ENCODE measurements at places on chromosomes 7 and 10.

DNA sequence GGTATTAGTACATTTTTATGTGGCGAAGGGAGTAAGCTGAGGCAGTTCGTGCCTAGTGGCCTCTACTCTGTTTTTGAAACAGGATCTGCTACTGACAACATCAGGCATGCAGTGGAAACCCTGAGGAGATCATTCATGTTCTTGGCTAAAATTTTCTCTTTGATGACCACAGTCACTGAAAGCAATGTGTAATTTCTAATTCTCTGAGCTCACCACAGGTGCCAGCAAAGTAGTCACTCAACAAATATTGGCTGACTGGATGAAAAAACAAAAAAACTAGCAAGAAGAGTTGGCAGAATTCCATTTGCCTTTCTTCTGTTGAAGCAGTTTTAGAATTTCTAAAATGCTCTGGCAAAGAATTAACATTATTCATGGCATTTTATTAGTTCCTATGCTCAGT is 176.5 kb upstream of the KCTD7 start:
- no peak for DNase-seq

DNA sequence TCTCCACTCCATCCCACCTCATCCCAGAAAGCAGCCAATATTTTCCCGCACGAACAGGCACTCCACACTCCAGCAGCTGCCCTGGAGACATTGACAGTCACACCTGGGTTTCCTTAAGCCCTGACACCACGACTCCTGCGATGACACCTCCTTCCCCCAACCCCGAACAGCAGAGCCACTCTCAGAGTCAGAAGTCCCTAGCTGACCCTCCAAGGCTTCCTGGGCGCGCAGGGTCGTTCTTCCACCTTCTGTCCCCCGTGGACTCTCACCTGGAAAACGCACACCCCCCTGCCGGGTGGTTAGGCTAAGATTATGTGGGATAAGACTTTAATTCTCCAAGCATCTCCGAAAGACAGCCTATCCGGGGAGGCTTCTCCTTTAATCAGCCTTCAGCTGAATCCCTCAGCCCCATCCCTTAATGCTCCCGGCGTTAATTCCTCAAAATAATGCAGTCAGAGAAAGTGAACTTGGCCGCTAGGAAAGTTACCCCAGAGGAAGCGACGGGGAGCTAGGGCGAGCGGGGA is 1.1 kb downstream of the DENND11 start:
- no peak for DNase-seq

GRCh38 chr10:30417301-30417700 is 16.7 kb upstream of the MAP3K8 start:
- no peak for DNase-seq

DNA sequence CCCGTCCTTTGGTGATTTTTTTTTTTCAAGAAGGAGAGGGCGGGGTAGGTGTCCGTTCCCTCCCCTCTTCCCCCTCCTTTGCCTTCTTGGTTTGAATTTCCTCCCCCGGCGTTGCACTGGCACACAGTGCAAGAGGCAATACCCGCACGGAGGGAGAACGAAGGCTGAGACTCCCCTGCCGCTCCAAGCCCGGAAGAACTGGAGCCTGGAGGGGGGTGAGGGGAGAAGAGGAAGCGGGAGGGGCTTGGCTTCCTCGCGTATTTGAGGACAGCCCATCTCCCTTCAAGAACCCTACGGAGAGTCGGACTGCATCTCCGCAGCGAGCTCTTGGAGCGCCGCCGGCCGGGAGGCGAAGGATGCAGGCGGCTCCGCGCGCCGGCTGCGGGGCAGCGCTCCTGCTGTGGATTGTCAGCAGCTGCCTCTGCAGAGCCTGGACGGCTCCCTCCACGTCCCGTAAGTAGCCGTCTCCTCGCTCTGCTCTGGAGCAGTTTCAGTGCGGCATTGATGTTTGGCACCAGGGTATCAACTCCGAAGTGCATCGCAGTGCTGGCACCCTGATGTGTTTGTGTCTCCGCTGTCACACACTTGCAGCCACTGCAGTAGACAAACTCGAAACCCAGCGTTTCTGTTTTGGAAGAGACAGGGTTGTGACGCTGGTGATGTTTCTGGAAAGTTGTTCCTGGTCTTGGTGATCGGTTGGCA is at the start of gene CNTNAP2:
Gene CNTNAP2 (plus strand): TSS at position 281 of the 702 bp plus-strand sequence. CDS start 76 bp downstream, at position 357.
- no peak for DNase-seq

GRCh38 chr10:17025444-17026295 is 103.9 kb downstream of the CUBN start:
- DNase-seq = peak; percentile 52

DNA sequence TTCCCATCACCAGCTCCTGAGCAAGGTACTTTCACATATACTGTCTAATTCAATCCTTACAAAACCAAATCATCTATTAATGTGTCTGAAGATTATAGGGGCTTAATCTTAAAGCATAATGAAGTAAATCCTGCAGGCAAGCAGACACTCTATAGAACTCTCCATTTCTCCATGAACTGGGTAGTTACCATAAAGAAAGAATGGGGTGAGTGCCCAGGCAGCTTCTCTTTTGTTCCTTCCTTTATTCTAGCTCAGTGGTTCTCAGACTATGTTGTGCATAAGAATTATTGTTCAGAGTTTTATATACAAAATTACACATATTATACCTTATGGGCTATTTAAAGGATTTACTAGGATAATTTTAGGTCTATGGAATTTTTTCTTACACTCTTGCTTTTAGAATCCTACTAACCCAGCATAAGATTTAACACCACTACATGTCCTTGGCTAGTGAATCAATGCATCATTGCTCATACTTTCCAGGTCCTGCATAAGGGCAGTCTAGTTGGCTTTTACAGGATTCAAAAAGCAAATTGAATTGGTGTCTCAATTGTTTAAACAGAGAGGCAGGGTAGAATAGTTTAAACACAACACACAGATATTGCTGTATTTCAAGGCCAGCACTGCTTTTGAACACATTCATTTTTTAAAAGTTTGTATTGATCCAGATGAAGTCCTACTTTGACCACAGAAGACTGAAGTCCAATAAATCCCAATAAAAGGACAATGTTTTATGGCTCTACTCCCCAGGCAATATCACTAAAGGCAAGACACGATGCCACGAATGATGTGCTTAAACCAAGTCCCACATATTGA is 12.9 kb downstream of the SGCE start:
- no peak for DNase-seq

GRCh38 chr7:130234078-130234477 is 26.4 kb downstream of the SSMEM1 start:
- DNase-seq = no peak

DNA sequence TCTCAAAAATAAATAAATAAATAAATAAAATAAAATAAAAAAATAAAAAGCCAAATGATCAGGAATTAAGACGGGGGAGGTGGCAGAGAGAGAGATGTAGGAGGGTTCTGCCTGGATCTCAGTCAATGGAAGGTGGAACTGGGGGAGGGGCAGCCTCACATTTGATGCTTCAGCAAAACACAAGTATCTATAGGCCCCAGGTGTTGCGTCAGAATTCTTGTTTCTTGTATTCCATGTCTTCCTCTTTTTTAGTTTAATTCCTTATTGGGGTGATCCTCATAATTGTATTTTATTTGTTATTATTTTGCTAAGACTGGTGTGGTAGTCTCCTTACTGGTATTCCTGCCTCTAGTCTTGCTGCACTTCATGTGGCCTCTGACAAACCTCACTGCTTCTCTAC is 41.4 kb upstream of the SMARCD3 start:
- DNase-seq = no peak

DNA sequence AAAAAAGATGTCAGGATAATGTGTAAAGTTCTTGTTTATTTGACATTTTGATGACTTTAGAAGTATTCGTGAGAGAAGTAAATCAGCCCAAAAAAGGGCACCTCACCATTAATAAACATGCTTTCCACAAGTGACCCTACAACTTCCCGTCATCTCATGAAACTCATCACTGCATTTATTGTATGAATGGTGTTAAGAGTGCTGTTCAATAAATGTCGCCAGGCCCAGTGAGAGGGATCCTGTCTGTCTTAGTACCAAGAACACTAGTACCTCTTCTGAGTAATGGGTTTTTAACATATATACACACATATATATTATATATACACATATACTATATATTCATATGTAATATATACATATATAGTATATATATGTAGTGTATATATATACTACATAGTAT is 61.9 kb downstream of the TMEM26 start:
- DNase-seq = no peak

DNA sequence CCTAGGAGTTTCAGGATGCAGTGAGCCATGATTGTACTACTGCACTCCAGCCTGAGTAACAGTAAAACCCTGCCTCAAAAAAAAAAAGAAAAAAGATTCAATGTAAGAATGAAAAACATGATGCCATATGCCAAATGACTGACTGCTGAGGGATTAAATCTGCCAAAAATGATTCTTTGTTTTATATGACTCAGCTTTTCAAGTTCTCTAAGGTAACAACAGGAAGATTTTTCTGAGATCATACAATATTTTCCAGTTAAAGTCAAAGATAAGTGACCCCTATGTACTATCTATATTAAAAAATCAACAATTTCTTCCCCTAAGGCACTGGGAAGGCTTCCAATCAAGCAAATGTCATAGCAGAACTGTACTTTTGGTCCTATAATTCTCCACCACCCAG is 271.2 kb upstream of the IMMP2L start:
- no peak for DNase-seq

GRCh38 chr10:2963889-2964631 is 103.3 kb upstream of the PFKP start:
- no peak for DNase-seq

DNA sequence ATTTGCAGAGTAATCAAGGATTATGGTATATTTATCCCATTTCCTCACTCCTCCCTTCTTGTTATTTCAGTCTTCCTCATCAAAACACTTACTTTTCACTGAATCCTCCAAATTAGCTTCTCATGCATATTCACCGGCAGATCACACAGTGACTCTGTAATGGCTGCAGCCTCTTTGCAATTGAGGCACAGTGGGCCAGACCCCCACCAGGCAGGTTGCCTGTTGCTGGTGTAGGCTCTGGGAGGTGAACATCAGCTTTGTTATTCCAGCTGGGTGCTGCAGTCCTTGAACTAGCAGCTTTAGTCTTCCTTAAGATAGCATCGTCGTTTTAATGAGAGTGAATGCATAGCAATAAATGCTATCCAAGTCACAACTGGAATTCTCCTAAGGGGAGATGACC is 449.3 kb downstream of the CNTNAP2 start:
- no peak for DNase-seq

DNA sequence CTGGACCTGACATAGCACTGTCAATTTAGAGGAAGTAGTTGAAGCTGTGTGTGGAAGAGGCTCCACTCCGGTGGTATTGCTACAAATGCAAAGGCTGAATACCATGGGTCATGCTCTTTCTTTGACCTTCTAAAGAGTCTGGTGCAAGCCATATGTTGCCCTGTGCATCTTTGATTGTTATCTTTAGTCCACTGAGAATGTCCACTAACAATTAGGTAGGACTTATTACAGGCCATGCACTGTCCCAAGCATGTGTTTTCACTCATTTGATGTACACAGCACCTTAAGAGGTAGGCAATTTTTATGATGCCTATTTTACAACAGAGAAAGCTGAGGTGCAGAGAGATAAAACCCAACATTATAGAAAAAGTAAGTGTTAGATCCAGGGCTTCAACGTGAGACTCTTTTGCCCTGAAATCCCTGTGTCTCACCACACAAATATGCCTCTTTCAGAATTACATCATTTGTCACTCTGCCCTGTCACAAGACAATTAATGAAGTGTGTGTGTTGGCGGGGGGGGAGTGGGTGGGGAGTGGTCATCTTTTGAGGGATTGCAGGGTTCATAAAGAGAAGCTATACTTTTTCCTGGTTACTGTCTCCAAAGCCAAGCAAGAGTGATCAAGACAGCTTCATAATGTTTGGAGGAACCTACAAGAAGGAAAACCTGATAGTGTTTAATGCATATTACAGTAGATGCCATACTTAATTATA is 637.6 kb upstream of the IGFBP3 start:
- no peak for DNase-seq

GRCh38 chr7:14717816-14718215 is 184.7 kb downstream of the DGKB start:
- DNase-seq = no peak
